ENCODE measurements at places on chromosomes 16 and 17.

GRCh38 chr17:43216369-43216761 is 4.7 kb downstream of the TMEM106A start:
- H3K27ac ChIP-seq, result no peak overlapping the region
- H3K36me3 ChIP-seq, result no peaks in the 10 kb centered on the region
- H3K4me3 ChIP-seq, result no peak overlapping the region
- no peaks in the 10 kb centered on the region for H3K27me3 ChIP-seq

DNA sequence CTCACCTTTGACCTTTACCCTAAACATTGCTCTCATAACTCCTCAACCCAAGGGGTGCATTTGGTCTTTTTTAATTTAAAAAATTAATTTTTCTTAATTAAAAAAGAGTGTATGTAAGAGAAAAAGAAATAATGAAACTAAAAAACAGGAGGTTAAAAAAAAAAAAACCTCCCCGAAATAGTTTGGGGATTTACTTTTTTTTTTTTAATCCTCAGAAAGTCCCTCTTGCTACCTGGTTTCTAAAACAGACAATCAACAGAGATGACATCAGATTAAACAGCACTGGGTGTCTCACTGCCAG is 301.3 kb downstream of the SOX9 start:
- H3K27ac ChIP-seq, result no peak overlapping the region
- H3K27me3 ChIP-seq, result no peaks in the 10 kb centered on the region
- DNase-seq, result no peak
- H3K36me3 ChIP-seq, result no peaks in the 10 kb centered on the region
- H3K4me3 ChIP-seq, result no peak overlapping the region

DNA sequence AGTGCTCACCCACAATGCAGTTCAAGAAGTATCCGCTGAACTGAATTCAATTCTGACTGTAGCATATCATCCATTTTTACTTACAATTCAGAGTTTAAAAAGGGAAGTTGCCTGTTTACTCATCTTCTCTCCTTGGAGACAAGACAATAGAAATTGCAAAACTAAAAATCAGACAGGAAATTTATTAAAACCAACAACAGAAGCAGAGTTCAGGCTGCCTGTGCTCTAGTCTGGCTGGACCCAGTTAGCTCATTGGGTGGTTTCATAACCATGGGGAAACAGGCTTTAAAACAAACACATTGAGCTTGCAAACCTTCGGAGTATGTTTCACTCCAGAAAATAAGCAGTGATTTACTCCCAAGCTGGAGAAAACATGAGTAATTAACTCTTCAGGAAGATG is 321.4 kb downstream of the GRIN2A start:
- H3K36me3 ChIP-seq, result no peaks in the 10 kb centered on the region
- no peak overlapping the region for H3K27ac ChIP-seq
- no peaks in the 10 kb centered on the region for H3K4me1 ChIP-seq
- no peaks in the 10 kb centered on the region for H3K27me3 ChIP-seq
- no peak for DNase-seq

DNA sequence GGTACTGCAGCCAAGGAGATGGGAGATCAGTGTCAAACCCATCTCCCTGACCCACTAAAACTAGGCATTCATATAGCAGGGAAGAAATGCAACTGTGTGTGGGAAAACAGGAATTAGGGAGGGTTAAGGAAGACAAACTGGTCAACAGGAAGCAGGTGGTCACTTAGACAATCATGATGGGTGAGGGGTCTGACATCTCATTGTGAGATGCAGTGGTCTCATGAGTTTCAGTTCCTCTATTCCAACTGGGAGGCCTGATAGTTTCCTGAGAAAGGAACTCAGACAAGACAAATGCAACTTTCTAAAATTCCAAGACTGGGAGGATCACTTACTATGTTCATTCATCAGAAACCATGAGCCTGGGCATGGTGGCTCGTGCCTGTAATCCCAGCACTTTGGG is 361.4 kb upstream of the C16orf82 start:
- H3K4me1 ChIP-seq, result peaks cover 2% of the 10 kb centered on the region
- no peaks in the 10 kb centered on the region for H3K36me3 ChIP-seq
- DNase-seq, result no peak
- H3K4me3 ChIP-seq, result no peak overlapping the region

- no peak for DNase-seq
- no peaks in the 10 kb centered on the region for H3K36me3 ChIP-seq
- no peak overlapping the region for H3K27ac ChIP-seq
- H3K27me3 ChIP-seq, result no peaks in the 10 kb centered on the region
- H3K4me3 ChIP-seq, result no peak overlapping the region
- peaks cover 10% of the 10 kb centered on the region for H3K4me1 ChIP-seq
Observed at GRCh38 chr17:72604518-72604917, 483.7 kb downstream of the SOX9 start.

DNA sequence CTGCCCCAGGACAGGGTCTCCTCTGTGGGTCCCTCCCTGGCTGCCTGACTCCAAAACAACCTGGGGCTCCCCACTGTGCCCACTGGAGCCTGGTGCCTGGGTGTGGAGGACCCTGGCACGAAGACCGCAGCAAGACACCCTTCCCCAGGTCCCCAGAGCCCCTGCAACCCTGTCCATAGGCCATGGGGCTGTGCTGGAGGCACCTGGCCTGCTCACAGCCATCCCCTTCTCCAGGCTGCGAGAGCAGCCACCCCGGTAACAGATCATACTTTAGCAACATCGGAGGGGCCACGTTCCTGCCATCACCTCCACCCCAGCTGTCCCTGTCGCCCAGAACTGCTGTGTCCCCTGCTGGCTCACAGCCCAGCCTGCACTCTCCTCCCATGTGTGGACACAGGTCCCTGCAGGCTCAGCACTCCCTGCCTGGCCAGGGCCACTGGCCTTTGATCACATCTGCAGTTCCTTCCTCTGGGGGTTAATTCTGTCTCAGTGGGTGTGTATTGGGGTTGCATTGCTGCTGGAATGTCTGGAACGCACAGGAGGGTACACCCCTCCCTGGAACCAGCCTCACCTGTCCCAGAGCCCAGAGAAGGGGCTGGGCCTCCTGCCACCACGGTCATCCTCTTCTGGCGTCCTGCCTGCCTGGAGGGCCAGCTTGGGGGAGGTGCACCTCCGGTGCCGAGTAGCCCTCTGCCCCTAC is 12.2 kb downstream of the PPL start:
- no peak overlapping the region for H3K4me3 ChIP-seq
- peak; percentile 42 for DNase-seq
- H3K27me3 ChIP-seq, result no peaks in the 10 kb centered on the region
- no peaks in the 10 kb centered on the region for H3K36me3 ChIP-seq
- H3K4me1 ChIP-seq, result peaks cover 7% of the 10 kb centered on the region
- H3K27ac ChIP-seq, result no peak overlapping the region

GRCh38 chr17:52537421-52537820 is 378.9 kb upstream of the CA10 start:
- H3K27ac ChIP-seq, result no peak overlapping the region
- H3K4me1 ChIP-seq, result no peaks in the 10 kb centered on the region
- H3K4me3 ChIP-seq, result no peak overlapping the region
- no peak for DNase-seq

Data from neural progenitor cell (in vitro differentiated cells).